Activated T-cell treated with anti-CD3 and anti-CD28 coated beads, Interleukin-2, amount 50 U/mL, for 24 hours (primary cell): ENCODE measurements at places on chromosomes 6 and 20.

DNA sequence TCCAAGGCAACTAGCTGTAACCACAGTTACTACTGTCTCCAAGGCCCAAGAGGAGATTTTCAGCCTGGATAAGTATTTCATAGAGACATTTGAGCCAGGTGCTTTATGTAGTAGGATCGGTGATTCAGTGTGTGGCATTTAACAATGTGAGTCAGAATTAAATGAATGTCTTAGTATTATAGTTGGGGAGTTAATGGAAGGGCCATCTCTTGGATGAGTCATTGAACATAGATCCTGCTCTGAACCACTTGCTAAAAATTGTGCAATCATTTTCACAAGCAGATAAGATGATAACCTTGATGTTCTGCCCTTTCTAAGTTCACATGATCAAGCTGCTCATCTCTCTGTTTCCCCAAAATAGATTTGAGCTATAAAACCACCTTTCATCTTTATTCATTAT is 668.9 kb upstream of the CITED2 start:
- DNase-seq: no peak

GRCh38 chr20:16709017-16709416 is 20.8 kb upstream of the SNRPB2 start:
- no peak for DNase-seq

DNA sequence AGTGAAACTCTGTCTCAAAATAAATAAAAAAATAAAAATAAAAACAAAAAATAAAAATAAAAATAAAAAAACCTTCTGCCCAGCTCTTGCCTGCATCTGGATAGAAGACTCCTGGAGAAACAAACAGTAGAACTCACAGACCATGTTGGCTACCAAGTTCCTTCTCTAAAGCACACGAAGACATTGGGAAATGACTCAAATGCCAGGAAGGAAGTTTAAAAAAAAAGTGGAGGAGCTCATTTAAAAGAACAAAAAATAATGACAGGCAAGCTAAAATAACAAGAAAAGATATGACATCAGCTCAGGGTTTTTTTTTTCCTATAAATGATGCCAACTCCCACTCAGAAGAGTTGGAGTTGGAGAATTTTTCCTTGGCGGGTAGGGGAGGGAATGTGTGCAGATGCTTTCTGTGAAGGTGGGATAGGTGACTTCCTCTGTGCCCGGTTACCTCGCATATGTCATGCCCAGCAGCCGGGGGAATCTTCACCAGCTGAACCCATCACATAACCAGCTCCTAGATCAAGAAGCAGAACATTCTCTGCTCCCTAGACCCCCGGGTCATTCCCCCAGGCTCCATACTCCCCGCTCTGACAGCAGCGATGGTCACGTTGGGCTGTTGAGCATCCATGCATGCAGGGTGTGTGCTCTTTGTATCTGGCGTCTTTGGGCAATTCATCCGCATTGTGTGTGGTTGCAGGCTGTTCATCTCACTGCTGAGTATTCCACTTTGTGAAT is 17.3 kb upstream of the CD93 start:
- no peak for DNase-seq

- no peak for DNase-seq
Observed at GRCh38 chr20:62902926-62903615, 23.2 kb downstream of the DIDO1 start.

DNA sequence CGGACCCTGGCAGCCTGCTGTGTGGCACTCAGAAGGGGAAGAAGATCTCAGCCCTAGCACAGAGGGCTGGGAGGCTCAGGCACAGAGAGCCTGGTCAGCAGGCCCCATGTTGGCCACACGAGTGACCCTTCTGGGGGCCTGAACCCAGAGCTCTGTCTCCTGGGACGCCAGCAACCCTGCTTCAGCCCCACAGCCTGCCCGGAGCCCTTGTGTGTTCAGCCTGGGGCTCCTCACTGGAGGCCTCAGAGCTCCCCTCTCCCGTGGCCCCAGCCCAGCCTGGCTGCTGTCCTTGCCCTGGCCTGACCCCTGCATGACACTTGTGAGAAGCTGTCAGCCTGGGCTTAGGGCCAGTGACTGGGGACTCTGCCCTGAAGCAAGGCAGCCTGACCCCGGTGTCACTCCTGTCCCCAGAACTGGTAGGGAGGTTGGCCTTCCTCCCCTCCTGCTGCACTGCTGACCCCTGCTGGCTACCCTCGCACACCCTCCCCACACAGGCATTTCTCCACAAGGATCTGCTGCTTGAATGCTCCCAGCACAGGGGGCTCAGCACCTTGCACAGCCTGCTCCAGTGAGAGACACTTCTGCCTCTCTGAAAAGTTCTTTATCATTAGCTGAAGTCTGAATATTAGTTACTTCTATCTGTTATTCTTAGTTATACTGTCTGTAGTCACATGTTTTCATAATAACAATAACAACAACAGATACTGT is 15.4 kb upstream of the IP6K3 start:
- DNase-seq: peak; percentile 57

DNA sequence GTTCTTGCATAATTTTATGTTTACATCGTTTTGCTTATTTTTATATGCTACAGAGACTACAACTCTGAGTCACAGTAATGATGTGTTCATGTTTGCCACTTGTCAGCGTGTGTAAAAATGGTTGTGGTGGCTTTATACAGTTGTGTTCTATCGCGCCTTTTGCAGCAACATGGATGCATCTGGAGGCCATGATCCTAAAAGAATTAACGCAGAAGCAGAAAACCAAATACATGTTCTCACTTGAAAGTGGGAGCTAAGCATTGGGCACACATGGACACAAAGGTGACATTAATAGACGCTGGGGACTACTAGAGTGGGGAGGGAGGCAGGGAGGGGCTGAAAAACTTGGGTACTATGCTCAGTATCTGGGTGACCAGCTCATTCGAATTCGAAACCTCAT is 996 bp upstream of the SEC23B start:
- peak; percentile 35 for DNase-seq

DNA sequence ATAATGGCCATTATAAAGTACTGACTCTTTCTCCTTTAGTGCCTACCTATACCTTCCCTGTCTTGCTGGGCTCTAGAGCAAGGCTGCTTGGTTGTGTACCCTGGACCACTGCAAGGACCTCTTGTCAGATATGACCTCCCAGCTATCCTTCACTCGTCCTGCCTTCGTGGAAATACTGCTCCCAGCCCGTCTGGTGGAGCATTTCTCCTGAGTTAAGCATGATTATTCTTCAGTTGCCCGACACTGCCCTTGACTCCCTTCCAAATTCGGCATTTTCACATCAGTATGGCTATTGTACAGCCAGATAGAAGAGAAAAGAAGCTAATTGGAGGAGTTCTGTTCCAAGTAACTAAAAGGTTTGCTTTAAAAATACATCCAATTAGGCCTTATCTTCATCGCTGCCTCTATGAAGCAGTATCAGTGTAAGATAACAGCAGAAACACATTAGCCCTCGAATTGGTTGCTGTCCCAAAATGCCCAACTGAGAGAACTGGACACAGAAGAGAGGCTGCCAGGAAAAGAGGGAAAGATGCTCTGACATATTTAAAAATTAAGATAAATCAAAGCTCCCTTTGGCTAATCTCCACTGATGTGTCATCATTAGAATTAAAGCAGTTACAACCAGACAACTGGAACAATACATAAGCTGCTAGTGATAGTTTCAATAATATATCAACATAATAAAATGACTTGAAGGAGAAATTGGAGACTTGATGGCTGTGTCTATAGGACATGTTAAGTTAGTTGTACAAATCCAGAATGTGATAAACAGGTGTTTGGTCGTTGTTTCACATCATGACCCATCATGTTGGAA is 54.4 kb downstream of the OPRM1 start:
- DNase-seq: no peak

GRCh38 chr6:148625609-148626008 is 121.2 kb upstream of the UST start:
- DNase-seq: no peak

- DNase-seq: no peak
Observed at GRCh38 chr20:44138867-44139266, 48.1 kb downstream of the JPH2 start.

DNA sequence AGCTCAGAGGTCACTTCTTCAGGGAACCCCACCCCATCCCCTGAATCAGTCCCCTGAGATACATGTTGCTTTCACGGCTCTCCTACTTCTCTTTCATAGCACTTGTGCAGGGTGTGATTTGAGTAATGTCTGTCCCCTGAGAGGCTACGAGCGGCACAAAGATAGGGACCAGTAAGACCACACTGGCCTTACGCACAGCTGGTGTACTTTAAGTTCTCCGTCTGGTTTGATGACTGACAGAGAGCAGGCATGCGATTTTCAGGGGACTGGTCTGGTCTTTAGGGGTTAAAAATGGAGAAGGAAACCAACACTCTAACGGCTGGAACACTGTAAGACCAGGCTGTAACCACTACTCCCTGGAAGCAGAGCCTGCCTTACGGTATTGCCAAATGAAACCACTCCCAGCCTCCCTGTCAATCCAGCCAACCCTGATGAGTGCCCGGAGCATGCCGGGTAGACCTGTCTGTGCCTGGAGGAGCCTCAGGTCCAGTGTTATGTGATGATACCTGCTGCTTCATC is 47.1 kb downstream of the ELMO2 start:
- DNase-seq: no peak

- DNase-seq: no peak
Observed at GRCh38 chr6:163823577-163823976, 409.1 kb downstream of the QKI start.
